ENCODE measurements at places on chromosomes 11 and 22. TPM values are rescaled to one million over a fixed set of nuclear protein-coding genes. Genes with fewer than 3 reads are reported as not detected.

Gene KIRREL3
- total RNA-seq: 0.13 TPM

Gene C22orf42
- not detected for total RNA-seq

Gene OOSP4A
- not detected for total RNA-seq

GRCh38 chr11:70483077-70483861 is 84.9 kb downstream of the CTTN start:
- DNase-seq: no peak

DNA sequence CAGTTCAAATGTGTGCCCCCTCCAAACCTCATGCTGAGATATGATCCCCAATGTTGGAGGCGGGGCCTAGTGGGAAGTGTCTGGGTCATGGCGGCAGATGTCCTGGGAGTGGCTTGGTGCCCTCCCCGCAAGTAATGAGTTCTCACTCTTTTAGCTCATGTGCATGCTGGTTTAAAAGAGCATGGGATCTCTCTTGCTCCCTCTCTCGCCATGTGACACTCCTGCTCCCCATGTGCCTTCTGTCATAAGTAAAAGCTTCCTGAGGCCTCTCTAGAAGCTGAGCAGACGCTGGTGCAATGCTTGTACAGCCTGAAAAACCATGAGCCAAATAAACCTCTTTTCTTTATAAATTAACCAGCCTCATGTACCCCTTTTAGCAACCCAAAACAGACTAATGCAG is 98.8 kb downstream of the SGSM3 start:
- no peak for DNase-seq

GRCh38 chr11:122038543-122038942 is 77.5 kb downstream of the BLID start:
- DNase-seq: no peak

- DNase-seq: no peak
Measured at GRCh38 chr11:69354545-69354897, 60.6 kb downstream of the MYEOV start.

- DNase-seq: no peak
Measured at GRCh38 chr22:42834177-42834949, 22.7 kb downstream of the ARFGAP3 start.

DNA sequence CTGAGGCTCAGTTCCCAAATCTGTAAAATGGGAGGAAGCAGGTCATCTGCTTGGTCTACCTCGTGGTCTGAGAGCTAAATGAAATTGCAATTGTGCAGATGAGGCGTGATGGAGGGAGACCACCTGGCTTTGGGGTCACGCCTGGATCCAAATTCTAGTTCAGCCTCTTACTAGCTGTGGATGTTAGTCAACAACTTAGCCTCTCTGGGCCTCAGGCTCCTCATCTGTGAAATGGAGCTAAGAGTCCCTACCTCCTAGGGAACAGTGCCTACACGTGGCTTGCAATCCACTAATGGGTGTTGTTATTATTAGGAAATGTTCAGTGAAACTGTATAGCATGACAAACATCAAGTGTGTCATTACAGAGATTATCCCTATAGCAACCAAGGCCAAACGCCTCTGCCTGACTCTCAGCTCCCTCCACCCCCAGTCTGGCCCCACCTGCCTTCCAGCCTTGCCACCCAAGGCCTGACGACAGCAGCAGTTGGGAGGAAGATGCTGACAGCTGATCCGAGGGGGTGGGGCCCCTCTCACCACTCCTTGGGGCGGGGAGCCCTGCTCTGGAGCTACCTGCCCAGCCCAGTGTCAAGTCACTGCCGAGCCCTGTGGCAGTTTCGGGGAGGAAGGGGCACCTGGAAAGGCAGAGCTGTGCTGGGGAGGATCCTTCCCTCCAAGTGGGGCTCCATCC is 1.7 kb upstream of the RHOD start:
- DNase-seq: no peak

DNA sequence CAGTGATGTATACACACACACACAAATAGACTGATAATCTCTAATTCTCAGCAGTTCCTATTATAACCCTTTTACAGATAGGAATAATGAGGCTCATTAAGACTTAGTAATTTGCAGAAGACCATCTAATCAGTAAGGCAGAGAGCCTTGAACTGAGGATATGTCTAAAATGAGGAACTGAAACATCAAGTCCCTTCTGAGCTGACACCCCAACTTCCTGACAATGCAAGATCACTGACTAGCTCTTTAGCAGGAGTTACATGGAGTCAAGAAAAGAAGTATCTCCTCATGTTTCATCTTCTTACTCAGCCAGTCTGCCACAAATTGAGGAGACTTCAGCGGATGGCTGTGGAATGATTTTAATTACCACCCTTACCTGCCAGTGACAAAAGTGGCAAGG is 193.0 kb downstream of the MSANTD4 start:
- DNase-seq: no peak

GRCh38 chr11:6397156-6397555 is 6.9 kb downstream of the SMPD1 start:
- peak; percentile 26 for DNase-seq

DNA sequence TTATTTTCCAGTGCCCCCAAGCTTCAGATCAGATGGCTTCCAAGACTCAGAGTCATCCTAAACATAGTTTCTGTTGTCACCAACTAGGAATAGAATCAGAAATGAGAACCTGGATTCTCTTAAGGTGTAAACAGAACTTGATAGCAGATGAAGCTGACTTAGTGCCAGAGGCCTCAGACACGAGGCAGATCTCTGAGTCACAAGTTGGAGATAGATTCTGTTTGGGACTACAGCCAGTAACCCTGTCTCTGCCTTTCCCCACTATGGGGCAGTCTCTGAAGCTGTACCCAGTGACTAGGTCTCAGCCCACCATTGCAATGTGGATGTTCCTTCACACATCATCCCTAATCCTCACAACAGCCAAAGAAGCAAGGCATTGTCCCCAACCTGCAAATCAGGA is 25.4 kb downstream of the NEU3 start:
- DNase-seq: no peak

Data from mesenteric fat pad (tissue), 1 donor.